Natural killer cell treated with Interleukin-12 subunit alpha and Interleukin-12 subunit beta and Interleukin-15 and Interleukin-18, amount 100 ng/mL, for 72 hours (primary cell): ENCODE measurements at places on chromosomes 7 and 10. TPM values are rescaled to one million over a fixed set of nuclear protein-coding genes. Genes with fewer than 3 reads are reported as not detected.
A peak's percentile ranks its signal among the peaks of the same experiment; 100 is the strongest.

GRCh38 chr7:72025381-72025960 lies 386.7 kb downstream of the CALN1 start:
- no peak for DNase-seq

DNA sequence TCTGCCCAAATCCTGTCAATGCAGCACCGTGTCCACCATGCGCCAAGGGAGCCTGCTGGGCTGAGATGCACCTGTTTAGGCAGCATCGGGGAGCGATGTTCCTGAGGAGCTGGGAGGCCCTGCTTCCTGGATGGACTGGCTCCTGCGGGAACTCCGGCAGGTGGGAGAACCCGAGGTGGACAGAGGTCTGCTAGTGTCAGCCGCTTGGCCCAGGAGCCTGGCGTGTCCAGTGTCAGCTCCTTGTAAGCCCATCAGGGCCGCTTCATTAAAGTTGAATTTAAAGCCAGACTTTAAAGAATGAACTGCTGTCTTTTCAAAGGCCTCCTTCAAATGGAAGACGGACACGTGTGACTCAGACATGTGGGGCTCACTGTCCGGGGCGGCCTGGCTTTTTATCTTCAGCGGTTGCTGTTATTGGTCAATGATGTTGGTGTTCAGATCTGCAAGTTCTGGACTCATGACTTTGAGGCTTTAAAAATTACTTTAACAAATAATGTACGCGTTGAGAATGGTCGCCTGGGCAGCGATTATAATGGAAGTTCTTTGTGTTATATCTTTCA lies 422.5 kb downstream of the DNAJB6 start:
- no peak for DNase-seq

DNA sequence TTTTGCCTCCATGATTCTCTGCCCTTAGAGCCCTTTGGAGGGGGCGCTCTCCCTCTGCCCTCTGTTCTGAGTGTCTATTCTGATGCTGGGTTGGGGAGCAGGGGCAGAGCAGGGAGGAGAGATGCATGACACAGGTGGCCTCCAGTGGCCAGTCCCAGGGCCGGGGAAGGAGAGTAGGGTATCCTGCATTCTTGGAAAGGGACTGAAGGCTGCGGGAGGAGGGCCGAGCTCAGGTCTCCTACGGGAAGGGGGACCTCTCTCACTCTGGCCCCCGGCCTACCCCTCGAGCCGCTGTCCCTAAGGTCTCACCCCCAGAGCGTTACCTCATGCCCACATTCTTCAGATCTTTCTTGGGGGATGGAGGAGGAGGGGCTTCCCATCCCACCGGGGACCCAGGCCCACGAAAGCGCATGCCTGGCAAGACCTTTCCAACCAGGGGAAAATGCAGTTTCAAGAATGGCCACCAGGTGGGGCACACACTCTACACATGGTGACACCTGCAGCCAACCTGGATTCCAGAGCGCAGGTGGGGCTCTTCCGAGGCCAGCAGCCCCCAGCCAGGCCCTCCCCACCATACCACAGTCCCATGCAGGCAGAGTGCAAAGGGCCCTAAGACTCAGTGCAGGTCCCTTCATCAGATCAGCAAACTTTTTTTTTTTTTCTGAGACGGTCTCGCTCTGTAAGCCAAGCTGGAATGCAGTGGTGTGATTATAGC lies 86.4 kb downstream of the MYL10 start:
- peak; percentile 76 for DNase-seq

NKX1-2 gene
- total RNA-seq, result not detected
